ENCODE measurements at places on chromosomes 6 and 20.
A peak's percentile ranks its signal among the peaks of the same experiment; 100 is the strongest.

GRCh38 chr6:43917878-43918382 lies 147.9 kb downstream of the VEGFA start:
- no peak for DNase-seq

DNA sequence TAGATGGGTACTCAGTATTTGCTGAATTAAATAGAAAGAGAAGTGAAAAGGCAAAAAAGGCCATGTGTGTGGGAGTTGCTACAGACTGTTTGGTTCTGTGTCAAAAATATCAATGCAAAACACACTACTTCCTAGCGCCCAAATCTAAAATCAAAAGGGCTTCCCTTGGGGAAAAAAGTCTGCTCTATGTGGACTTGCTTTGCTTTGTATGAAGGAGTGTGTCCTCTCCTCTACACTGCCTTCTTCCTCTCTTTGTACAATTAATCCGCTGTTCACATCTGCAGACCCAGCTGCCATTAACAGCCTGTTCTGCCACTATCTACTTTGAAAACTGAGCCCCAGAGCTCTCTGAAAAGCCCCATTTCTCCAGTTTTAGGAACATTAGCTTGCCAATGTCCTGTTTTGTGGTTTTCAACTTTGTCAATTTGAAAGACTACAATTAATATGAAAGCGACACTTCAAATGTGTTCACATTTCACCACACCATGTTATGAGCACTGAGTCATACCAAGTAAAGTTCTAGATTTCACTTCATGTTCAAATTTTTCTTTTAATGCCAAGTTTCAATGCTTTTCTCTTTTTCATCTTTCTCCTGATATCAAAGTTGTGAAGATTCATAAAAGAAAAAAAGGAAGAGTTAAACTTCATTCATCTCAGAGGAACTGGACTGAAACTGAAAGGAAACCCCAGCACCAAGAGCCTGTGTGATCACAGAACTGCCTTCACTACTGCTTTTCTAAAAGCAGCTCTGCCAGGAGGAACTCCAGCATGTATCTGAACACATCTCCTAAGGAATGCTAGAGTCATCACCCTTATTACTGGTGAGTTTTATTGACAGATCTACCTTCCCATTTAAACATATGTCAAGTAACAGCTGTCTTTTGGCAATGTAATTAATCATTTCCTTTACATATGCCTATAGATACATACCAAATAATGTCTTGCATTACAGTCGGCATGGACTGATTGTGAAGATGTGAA lies 102.6 kb downstream of the KIF13A start:
- DNase-seq, result no peak

DNA sequence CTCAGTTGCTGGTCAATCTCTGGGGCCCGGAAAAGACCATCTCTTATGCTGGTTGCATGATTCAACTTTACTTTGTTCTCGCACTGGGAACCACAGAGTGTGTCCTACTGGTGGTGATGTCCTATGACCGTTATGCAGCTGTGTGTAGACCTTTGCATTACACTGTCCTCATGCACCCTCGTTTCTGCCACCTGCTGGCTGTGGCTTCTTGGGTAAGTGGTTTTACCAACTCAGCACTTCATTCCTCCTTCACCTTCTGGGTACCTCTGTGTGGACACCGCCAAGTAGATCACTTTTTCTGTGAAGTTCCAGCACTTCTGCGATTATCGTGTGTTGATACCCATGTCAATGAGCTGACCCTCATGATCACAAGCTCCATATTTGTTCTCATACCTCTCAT lies 4.3 kb downstream of the OR2J3 start:
- DNase-seq, result no peak

DNA sequence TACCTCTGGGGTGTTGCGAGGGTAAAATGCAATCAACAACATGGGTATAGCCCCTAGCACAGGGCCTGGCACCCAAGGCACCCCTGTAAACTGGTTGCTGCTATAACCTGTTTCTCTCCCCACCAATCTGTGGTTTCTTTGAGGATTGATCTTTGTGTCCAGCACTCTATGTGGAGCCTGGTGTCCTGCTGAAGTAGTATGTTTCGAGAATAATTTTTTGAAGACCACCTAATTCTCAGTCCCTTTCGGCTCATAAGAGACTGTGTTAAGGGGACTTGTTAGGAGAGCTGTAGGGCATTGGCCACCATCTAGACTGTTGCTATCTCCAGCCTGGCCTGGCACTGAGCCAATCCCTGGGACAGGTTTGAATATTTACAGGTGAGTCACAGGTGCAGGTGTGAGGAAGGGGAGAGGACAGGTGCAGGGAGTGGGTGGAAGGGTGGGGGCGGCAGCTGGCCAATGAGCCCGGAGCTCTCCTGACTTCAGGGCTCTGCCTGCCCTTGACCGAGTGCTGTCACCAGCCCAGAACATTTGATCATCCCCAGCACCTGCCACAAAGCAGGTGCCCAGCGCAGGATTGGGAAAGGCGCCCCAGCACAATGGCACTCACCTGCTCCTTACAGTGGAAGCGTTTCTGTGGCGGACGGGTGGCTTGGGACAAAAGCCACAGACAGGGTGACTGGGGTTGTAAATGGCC lies 8.1 kb upstream of the C20orf144 start:
- DNase-seq, result no peak

DNA sequence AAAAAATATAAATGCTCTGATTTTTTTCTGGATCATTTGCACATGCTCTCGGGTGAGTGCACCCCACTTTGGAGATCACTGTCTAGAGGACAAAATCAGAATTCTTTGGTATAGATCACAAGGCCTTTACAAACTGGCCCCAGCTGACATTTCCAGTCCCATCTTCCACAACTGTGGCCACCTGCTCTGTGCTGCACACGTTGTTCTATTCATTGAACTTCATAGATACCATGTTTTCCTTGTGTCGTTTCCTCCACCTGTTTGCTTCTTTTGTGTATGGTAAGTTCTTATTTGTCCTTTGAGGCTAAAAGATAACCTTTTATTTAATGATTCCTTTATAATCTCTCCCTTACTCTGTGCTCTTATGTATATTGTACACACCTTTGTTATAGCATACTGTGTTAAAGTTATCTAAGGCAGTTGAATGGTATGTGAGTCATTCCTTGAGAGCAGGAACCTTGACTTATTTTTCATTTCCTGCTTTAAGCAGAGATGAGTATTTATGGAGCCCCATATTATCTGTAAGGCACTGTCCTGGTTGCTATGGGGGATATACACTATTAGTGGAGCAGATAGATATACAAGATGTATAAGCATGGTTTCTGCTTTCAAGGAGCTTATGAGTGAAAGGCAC lies 12.0 kb upstream of the SLC17A5 start:
- no peak for DNase-seq

- DNase-seq, result no peak
Observed at GRCh38 chr6:149267072-149267471, 50.4 kb upstream of the TAB2 start.

DNA sequence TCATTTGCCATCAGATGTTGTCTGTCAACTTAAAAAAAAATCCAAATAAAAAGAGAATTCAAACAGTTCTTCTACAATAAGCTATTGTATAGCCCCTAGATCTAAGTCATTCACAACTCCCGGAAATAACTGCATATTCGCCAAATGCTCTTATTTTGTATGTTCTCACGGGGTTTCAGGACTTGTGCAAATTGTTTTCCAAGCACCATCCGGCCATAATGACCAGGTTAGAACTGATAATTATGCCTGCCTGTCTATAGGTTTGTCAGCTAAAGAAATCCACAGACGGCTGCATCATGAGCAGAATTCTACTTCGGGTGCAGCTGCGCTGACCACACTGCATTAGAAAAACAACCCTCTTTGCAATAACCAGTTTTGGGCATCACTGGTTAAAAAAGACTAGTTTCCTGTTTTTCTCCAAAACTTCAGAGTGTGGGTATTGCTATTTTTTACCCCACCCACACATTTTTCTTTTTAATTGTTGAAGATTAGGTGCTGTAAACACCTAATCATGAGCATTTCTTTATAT lies 87.7 kb downstream of the HIVEP2 start:
- no peak for DNase-seq

- DNase-seq, result no peak
Observed at GRCh38 chr6:82832811-82833210, 232.8 kb downstream of the UBE3D start.

DNA sequence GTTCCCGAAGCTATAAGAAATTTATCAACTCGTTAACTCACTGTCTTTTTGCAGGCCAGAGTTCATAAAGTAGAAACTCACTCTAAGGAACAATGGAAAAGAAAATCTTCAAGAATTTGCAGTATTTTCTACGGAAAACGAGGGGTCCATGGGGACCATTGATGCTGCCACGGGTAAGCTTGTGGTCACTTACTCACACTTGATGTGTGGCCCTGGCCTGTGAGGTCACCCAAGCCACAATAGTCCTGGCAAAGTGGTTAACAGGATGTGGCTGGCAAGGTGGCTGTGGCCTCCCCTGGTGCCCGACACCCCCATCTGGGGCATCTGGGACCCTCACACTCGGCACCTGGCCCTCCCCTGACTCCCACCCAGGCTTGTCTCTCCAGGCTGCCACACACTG lies 123.4 kb downstream of the C6orf118 start:
- no peak for DNase-seq

- DNase-seq, result no peak
Observed at GRCh38 chr6:44120692-44121443, 6.4 kb downstream of the MRPL14 start.

GRCh38 chr20:41176711-41177552 lies 39.6 kb downstream of the PLCG1 start:
- DNase-seq, result no peak

DNA sequence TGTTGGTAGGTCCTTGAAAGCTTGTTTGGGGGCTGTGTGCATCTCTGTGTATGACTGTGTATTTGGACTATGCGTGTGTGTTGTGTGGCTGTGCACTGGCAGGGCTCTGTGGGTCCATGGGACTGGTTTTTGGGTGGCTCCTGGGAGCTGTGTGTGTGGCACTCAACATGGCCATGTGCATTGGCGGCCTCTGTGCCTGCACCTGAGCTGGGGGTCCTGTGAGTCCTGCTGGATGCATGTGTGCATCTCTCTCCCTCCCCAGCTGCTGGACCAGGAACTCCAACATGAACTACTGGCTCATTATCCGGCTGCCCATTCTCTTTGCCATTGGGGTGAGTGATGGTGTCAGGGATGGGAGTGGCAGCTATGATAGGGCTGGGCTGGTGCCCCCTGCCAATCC lies 30.1 kb downstream of the GLP1R start:
- DNase-seq, result no peak

DNA sequence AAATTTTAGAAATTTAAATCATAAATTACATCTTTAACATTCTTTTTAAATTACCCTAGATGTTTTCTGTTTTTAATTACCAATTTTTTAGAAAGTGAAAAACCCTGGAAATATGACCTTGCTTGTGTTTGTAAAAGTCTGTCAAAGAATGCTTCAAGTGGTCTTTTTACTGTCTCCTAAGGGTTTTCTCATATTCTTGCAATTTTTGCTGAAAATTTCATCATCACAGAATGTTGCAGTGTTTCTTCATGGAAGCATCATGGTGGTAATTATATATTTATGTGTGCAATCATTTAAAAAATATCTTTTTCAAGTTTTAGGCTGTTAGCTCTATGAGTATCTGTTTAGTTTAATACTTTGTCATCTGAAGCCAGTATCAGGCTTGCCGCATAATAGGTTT lies 178.2 kb downstream of the HDGFL1 start:
- DNase-seq, result no peak

- peak; percentile 29 for DNase-seq
Observed at GRCh38 chr6:36028088-36028876, 674 bp downstream of the MAPK14 start.

DNA sequence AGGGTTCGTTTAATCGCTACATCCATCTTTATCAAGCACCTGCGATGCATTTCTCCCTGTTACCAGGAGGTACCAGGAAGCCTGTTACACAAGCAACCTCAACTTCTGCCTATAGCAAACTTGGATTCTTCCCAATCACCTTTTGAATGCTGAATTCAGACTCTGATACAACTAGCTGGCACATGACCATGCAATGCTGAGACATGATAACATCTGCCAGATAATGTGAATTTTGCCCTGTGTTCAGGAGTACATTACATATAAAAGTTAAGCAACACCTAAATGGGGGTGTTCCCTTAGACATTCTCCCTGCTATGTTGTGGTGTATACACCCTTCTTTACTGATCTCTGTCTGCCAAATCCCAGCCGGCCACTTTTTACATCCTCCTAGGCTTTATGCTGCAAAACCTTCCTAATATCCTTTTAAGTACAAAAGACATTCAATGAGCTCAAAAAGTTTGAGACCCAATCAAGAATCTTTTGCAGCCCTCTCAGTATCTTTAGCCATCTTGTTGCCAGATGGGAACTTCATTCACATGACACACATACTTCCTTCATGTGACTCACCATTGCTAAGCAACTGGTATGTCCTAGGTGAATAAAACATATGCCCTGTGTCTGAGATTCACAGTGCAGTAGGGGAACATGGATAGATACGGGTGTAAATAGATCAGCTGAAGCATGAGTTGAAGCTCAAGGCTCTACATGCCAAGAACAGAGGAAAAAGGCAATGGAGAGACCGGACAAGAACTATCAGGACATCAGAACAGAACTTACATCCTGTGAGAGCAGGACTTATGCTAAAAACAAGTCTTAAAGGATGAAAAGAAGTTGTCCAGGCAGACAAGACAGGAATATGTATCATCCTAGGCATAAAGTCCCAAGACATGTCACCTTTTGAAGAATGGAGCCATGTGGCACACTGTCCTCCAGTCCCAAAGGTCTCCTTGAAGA lies 84.3 kb downstream of the ZHX3 start:
- DNase-seq, result no peak

GRCh38 chr6:70547313-70547712 lies 19.4 kb upstream of the SDHAF4 start:
- DNase-seq, result no peak

DNA sequence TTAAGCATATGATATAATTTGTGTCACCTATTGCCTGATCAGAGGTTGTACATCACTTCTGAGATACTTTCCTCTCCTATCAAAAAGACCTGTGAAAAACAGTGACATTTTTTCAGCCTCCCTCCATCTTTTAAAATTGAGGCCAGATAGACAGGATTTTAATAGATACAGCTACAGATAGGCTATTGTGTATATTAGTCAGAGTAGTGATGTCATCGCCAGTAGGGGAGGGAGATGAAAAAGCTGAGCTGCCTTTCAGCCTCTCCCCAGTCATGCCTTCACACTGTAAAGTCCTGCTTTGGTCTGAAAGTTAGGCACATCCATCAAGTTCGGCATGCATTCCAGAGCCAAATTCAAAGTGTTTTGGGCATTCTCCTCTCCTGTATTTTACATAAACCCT lies 7.9 kb upstream of the PABPC1L start:
- DNase-seq, result no peak

DNA sequence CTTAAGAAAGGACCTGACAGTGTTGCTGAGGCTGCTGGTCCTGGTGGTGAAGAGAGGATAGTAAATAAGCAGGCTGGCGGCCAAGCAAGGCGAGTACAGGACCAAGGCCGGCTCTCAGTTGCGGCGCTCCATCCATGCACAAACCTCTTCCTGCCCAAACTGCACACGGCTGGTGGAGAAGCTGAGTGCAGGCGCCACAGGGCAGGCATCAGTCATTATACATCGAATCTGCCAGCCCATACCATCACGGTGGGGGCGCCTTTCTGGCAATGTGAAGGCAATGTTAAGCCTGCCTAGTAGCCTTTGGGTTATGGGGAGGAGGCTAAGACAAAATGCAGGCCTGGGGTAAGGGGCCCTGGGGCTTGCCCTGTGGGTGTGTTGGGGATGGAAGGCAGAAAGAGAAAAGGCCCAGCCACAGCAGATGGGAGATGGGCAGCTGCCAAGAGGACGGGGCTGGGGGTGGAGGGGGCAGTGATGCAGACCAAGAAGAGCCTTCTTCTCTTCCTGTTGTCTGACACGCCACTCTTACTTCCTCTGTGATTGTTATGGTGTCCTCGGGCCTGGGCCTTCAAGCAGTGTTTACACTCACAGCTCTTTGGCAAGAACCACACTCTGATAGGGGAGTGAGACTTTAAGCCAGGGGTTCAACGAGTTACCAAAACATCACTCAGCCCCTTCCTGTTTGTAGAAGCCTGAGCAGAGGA lies 20.3 kb upstream of the KCNK16 start:
- DNase-seq, result no peak

Measured in activated T-helper 1 cell treated with Interleukin-2 at 50 U/mL for 16 hours (primary cell).